ENCODE measurements at places on chromosomes 4 and X. TPM values are rescaled to one million over a fixed set of nuclear protein-coding genes. Genes with fewer than 3 reads are reported as not detected.

HMGB3 gene
- polyA plus RNA-seq, result 2.9 TPM

FBXO8 gene
- 23.0 TPM for polyA plus RNA-seq

HMGN5 gene
- 27.5 TPM for polyA plus RNA-seq

GUCY1A1 gene
- 62.5 TPM for polyA plus RNA-seq

USP38 gene
- 6.6 TPM for polyA plus RNA-seq

Data from aorta (tissue), 5 donors.